WTC11 (cell line): ENCODE measurements at places on chromosomes 2 and 18.
A peak's percentile ranks its signal among the peaks of the same experiment; 100 is the strongest.

DNA sequence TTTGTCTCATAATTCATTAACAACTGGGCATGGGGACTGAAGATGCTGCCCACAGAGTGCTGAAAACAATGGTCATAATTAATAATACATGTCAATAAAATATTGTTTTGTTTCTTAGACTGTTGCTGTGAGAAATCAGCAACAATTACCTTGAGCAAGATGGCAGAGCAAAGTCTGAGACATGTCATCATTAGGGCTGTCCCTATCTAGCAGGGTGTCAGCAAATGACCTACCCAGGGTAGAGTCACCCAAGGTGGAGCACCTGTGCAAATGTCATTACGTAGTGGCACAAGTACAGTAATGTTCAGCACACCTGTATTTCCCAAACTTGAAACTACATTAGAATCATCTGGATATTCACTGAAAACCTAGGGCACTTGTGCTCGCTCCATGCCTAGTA lies 10.6 kb upstream of the IL36A start:
- no peak for DNase-seq

GRCh38 chr2:28172114-28172898 lies 220.4 kb upstream of the FOSL2 start:
- no peak for DNase-seq

DNA sequence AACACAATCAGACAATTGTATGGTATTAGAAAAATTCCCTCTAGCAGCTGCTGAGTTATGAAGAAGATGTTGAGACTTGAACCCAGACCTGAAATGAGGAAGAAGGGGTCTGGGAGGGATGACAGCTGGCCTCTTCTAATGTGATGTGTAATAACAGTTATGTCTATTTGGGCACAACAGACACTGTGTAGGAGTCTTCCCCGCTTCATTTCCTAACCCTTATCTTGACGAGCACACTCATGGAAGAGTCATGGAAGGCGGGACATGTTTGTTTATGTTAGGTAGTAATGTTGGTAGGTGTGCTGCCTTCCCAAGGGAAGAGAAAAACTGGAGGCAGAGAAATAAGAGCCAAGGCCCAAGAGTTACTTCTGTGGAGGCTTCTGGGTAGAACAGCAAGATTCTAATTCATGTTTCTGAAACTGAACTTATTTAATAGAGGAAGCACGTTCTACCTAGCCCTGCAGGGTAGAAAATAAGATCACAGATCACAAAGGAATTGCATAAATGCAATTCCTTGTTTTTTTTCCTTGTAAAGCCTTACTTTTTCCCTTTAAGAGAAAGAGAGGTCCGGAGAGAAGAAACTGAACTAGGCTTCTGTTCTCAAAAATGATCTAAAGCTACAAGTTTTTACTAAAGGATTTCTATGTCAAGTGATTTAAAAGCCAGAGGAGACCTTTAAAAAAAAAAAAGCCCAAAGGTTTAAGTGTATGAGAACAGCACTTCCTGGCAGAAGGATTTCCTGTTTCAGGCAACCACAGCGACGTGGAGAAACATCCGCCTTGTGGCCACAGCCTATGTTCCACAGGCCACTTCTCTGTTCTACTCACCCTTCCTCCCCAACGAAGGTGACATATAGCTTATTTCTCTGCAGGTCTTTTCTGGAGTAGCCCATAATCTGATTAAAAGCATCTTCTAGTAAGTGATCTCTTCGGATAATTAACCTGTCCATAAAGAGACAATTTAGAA lies 68.5 kb upstream of the STK17B start:
- no peak for DNase-seq

DNA sequence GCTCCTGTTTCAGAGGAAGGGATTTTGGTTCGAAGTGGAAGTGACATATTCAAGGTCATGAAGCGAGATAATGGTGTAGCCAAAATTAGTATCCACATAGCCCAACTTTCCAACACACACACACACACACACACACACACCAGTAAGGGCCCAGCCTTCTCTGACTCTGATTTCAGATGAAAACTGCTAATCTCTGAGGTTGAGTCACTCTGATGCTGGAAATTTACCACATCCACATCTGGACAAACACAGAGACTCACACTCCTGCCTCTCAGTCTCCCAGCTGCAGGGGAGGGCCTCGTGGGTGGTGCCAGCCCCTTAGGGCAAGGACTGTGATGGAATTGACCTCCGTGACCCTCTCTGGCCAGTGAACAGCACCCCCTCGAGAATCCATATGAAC lies 29.0 kb upstream of the SLC35F6 start:
- DNase-seq = no peak

DNA sequence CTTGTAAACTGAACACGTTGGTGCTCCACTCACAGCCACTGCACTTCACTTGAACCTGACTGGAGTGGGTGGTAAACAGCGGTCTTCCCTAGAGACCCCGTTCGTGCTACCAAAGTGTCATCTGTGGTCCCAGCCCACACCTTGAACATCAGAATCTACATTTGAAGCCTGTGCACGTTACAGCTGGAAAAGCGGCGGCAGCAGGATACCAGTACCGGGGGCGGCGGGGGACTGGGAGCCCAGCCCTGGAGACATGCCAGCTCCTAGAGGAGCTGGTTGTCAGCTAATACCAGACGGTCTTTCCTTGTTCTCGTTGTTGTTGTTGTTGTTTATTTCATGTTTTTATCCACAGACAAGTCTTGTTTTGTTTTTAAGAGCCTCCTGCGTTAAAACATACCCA lies 156.7 kb downstream of the WDSUB1 start:
- DNase-seq = no peak

DNA sequence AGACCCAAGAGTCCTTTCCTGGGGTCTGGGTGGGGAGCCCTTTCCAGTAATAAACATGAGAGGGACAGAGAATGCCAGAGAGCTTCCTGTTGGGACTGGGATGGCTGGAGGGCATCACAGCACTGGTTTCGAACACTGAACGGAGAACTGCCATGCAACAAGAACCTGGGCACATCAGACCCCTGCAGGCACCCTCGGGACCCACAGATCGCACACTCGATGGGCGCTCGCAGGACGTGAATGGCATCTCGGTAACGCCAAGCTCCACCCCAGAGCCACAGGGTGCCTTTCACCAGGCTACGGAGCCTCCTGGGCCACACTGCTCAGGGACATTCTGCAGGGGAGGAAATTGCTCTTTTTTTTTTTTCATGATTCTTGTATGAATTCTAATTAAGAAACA lies 25.1 kb downstream of the SLC66A2 start:
- DNase-seq = peak; percentile 10

DNA sequence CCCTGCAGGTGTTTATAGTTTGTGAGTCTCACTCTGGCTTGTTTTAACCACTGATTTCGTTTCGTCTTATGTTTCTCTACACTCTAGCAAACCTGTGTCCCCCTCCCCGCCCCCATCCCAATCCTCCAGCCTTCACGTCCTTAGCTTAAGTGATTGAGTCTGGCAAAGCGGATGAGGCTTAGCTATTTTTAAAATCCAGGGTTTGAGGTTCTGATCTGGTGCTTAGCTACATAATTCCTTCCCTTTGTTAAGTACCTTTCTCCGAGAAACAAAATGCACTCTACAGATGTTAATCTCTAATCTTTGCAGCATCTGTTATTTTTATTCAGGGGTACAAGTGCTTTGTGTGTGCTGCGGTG lies 7.8 kb downstream of the AGAP1 start:
- no peak for DNase-seq

- DNase-seq = no peak
Measured at GRCh38 chr2:144201126-144201525, 318.8 kb downstream of the ZEB2 start.

- DNase-seq = no peak
Measured at GRCh38 chr18:77022556-77022955, 110.0 kb downstream of the MBP start.
